CD4-positive, CD25-positive, alpha-beta regulatory T cell (primary cell): ENCODE measurements at places on chromosomes 11 and 22. TPM values are rescaled to one million over a fixed set of nuclear protein-coding genes. Genes with fewer than 3 reads are reported as not detected.

DNA sequence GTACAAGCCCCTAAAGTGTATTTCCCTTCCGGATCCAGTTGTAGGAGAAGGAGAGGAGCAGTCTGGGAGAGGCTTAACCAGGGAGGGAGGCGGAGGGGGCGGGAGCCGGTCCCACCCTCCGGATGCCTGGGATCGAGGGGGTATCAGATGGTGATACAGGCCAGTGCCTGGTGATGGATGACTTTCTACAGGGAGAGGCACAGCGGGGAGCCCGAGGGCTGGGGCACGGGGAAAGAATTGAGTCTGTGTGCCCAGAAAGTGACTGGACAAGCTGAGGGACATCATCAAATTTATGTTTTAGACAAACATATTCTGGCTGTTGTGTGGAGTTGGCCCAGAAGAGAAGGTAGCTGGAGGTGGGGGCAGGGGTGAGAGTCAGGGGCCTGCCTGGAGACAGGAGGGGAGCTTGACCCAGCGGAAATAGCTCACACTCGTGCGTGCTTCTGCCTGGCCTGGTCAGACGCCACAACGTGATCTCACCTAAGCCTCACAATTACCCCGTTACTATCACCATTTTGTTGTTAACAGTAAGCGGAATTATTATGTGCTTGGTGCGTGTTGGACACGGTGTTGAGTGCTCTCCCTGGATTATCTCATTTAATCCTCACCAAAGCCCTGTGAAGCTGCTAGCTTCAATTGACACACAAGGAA is 42.4 kb downstream of the AMPD3 start:
- H3K27ac ChIP-seq: no peak overlapping the region
- no peak for DNase-seq
- H3K27me3 ChIP-seq: no peaks in the 10 kb centered on the region
- no peak overlapping the region for H3K4me3 ChIP-seq
- H3K36me3 ChIP-seq: peaks cover 84% of the 10 kb centered on the region

GRCh38 chr11:126172596-126173038 is 38.8 kb downstream of the RPUSD4 start:
- H3K27me3 ChIP-seq: no peaks in the 10 kb centered on the region
- no peaks in the 10 kb centered on the region for H3K36me3 ChIP-seq
- DNase-seq: no peak
- H3K4me3 ChIP-seq: no peak overlapping the region
- H3K4me1 ChIP-seq: no peaks in the 10 kb centered on the region

Gene SSTR3
- polyA plus RNA-seq: 2.5 TPM

Gene ACRV1
- not detected for polyA plus RNA-seq

Gene OR4C45
- not detected for polyA plus RNA-seq

- DNase-seq: no peak
- H3K27ac ChIP-seq: no peak overlapping the region
- peaks cover 13% of the 10 kb centered on the region for H3K36me3 ChIP-seq
These were observed 42.8 kb downstream of the EXT2 start for GRCh38 chr11:44138286-44138685.

- H3K36me3 ChIP-seq: no peaks in the 10 kb centered on the region
- no peak overlapping the region for H3K4me3 ChIP-seq
- no peaks in the 10 kb centered on the region for H3K27me3 ChIP-seq
- H3K4me1 ChIP-seq: peaks cover 40% of the 10 kb centered on the region
- no peak for DNase-seq
These were observed 35.6 kb upstream of the TCF20 start for GRCh38 chr22:42306010-42306409.

- H3K27me3 ChIP-seq: no peaks in the 10 kb centered on the region
- H3K4me3 ChIP-seq: peak within 1 kb of the TSS; percentile 100
- H3K36me3 ChIP-seq: peaks cover 38% of the 10 kb centered on the region
- peak; percentile 100 for DNase-seq
These were observed at the start of gene SF1 for GRCh38 chr11:64778473-64779298. Gene SF1 (minus strand): TSS chr11:64778542. CDS start chr11:64778392, 150 bp downstream.

Gene WNT11
- not detected for polyA plus RNA-seq

Gene CHST1
- polyA plus RNA-seq: not detected

DNA sequence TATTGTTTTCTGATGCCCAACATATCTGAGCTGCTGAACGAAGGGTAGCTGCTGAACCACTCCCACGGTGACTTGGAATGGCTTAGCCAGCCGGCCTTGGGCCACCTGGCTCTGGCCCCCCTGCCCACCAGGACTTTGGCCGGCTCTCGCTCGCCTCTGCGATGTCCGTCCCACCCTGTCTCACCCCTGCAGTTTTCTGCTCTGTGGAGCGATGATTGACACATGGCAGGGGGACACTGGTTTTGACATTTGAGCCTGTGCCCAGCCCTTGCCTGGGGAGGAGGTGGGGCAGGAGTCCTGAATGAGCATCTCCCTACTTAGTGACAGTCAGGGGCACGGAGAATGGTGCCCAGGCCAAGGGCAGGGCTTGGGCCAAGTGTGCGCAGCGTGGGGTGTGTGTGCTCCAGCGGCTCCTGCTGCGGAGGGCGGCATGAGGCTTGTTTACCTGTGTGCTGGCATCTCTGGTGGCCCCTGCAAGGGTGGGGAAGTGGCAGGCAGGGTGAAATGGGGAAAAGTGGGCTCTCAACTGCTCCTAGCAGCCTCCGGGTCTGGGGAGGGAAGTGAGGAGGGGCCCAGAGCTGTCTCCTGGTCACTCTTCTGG is 15.7 kb upstream of the CDKN1C start:
- peak overlapping the region; percentile 65 for H3K27ac ChIP-seq
- H3K4me3 ChIP-seq: no peak overlapping the region
- no peaks in the 10 kb centered on the region for H3K27me3 ChIP-seq
- DNase-seq: no peak
- no peaks in the 10 kb centered on the region for H3K36me3 ChIP-seq

DNA sequence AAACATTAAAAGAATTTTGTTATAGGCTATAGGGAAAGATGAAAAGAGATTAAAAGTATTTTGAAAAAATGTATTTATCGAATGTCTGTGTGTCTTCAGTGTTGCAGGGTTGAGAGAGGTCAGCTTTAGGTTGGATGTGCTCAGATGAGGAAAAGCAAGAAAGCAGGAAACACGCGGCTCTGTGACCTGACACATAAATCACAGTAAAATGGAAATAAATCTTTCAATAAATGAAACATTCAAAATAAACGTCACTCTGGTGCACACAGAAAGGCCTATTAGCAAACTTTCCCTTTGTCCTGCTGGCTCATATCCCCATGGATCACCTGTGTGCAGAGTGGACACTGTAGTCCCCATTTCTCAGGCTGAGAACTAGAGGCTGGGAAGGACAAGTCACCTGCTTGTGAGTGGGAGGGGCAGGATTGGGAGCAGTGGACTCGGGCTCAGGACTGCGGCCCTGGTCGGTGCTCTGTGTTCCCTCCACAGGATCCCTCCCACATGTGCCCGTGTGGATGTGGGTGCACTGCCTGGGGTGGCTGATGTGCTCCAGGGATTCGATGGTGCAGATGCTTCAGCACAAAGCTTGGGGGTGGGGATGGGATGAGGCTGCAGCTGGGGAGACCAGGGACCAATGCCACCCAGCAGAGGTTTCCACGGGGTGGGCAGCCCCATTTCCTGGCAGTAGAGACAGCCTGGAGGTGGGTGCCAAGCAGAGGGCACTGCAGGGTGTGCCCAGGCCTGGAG is 96.0 kb upstream of the IGLL5 start:
- H3K36me3 ChIP-seq: no peaks in the 10 kb centered on the region
- DNase-seq: no peak
- no peak overlapping the region for H3K27ac ChIP-seq
- H3K27me3 ChIP-seq: no peaks in the 10 kb centered on the region

GRCh38 chr22:29195118-29195963 is 10.4 kb upstream of the EMID1 start:
- no peaks in the 10 kb centered on the region for H3K27me3 ChIP-seq
- H3K27ac ChIP-seq: no peak overlapping the region
- no peak for DNase-seq
- no peaks in the 10 kb centered on the region for H3K4me1 ChIP-seq
- no peaks in the 10 kb centered on the region for H3K36me3 ChIP-seq

DNA sequence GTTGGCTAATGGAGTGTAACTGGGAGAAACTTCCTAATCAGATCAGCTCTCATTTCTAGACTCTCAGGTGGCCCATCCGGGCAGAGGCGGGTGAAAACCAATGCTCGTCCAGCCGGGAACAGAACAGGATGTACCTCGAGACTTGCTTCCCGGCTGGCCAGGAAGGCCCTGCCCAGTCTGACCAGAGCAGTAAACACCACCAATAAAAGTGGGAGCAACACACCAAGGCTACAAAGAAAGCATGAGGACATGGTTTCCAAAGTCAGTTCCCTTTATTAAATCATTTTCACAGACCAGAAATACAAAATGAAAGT is 940 bp upstream of the TNKS1BP1 start:
- H3K27me3 ChIP-seq: no peaks in the 10 kb centered on the region
- peaks cover 19% of the 10 kb centered on the region for H3K4me1 ChIP-seq
- peak overlapping the region; percentile 83 for H3K27ac ChIP-seq
- peaks cover 36% of the 10 kb centered on the region for H3K36me3 ChIP-seq

Gene XPNPEP3
- polyA plus RNA-seq: 11.8 TPM

Gene APOA1
- polyA plus RNA-seq: 0.34 TPM

DNA sequence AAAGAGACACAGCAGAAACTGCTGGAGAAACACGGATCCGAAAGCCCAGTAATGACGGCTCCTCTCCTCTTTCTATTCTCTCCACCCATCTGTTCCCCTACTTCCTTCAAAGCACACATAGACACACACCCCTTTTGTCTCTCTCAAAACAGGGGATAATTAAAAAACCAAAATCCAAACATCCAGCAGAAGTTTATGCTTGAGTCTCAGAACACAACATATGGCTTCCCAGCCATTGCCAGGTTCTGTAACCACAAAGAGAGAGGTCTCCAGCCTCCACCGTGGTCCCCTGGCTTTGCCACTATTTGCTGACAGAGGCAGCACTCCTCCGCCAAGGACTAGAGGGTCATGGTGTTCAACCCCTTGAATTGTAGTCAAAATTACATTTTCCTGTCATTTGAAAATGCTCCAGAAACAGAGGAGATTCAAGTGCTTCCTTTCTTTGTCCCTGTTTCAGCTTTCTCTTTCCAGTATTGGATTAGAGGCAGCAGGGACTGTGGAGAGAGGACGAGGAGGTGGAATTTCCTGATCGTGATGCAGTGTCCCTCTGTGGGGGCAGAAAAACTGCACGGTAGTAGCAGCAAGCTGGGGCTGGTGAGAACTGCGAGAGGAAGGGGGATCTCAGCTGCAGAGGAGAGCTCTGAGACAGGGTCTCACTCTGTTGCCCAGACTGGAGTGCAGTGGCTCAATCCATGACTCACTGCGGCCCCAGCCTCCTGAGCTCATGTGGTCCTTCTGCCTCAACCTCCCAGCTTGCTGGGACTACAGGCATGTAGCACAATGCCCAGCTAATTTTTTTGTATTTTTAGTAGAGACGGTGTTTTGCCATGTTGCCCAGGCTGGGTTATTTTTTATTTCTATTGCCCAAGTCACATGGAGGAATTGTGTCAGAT is 60.3 kb downstream of the UBASH3B start:
- no peak overlapping the region for H3K4me3 ChIP-seq
- H3K27ac ChIP-seq: no peak overlapping the region
- H3K4me1 ChIP-seq: peaks cover 20% of the 10 kb centered on the region
- DNase-seq: no peak
